ENCODE measurements at places on chromosomes 4 and X.

DNA sequence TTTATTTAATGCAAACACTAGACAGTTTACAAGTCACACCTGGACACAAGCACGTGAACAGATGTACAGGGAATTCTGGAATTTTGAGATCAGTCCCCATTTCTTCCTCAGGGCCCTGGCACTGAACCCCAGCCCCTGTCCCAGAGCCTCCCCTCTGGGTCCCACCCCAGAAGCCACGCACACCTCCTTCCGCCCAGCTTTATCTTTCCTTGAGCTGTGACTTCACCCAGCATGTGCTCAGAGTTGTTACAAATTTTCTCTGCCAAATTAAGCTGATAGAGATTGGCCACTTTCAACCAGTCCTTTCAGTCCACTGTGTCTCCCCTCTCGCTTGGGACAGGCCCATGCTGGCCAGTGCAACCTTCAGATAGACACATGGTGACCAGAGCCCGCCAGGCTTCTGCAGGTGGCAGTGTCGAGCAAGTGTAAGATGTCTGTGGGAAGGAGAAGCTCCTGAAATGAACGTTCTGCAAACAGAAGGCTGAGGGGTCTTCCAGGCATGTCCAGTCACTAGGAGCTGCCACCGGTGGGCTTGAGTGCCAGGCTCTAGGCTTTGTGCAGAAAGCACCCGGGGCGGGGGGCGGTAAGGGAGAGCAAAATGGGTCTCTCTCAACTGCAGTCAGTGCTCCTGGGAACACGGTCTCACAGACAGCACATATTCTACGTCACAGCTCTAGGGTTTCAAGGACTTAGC, 73.3 kb downstream of the MTMR1 start:
- DNase-seq: no peak

GRCh38 chr4:22048323-22048722, 99.8 kb upstream of the KCNIP4 start:
- no peak for DNase-seq

- DNase-seq: no peak
Observed at GRCh38 chr4:157772907-157773306, 399.9 kb downstream of the GASK1B start.

DNA sequence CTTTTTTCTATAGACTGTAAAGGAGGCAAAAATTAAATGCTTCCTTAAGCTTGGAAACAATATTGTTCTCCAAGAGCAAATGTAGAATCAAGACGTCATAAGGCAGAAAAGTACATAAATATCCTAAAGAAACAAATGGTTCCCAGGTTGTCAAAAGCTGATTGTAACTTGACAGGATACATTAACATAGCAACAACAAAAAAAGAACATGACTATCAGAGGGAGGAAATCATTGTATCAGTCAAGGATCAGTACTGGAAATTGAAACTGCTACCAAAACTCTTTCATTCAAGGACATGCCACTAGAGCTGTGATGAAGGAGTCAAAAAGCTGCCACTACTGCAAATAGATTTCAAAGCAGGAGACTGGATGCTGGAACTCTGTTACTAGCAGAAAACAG, 168.3 kb downstream of the BTC start:
- no peak for DNase-seq

DNA sequence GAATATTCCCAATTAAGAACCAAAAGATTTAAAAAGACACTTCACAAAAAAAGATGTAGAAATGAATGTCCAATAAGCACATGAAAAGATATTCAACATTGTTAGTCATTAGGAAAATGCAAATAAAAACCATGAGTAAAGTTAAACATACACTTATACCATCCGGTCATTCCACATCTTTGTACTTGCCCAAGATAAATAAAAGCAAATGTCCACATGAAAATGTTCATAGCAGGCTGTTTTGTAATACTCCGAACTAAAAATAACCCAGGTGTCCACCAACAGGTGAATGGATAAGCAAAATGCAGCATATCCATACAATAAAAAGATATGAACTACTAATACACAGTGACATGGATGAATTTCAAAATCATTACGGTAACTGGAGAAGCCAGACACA, 28.6 kb upstream of the ZCCHC4 start:
- DNase-seq: no peak

DNA sequence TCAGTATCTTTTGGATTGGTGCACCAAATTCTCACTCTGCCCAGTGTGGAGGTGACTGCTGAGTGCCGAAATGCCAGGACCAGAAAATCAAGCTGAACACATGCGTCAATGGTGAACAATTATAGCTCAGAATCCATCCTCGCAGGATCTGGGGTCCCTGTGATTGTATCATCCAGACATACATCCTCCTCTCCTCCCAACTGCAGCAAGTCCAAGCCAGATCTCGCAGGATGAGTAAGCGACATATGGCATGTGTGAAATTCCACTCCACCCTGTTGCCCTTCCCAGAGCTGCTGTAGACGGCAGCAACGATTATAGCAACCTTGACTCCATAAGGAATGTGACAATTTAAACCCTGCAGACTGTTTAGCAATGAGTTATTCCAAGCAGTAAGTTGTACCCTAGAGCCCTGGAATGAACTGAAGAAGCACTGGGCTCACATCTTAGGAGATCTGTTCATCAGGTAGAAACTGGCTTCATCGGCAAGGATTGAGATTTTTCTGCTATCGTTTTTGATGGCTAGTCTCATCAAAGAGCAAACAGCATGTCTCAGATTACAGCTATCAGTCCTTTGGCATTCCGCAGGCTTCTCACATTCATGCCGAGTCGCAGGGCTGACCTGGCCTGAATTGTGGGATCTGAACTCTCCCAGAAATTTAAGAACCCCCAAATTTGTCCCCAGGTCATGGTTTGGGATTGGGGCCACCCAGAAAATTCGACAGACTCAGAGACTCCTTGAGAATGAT, 35.5 kb upstream of the SORBS2 start:
- DNase-seq: no peak

GRCh38 chrX:91435395-91435794, 756 bp downstream of the PABPC5 start:
- no peak for DNase-seq

DNA sequence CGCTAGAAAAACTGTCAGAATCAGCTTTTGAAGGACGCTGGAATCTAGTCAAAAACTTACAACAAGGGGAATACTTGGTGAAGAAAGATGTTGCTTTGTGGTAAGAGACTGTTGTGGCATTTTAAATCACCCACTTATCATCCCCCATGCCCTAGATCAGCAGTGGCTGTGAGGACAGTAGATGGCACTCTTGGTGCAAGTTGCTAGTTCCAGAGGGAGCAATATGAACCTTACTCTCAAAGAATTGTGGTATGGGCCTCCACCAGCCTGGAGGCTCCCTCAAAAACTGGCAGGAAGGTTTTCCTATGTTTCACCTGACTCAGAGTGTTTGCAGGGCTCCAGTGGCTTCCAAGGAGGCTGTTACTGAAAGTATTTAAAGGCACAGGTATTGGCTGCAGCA, 37.7 kb upstream of the SLC16A2 start:
- no peak for DNase-seq

DNA sequence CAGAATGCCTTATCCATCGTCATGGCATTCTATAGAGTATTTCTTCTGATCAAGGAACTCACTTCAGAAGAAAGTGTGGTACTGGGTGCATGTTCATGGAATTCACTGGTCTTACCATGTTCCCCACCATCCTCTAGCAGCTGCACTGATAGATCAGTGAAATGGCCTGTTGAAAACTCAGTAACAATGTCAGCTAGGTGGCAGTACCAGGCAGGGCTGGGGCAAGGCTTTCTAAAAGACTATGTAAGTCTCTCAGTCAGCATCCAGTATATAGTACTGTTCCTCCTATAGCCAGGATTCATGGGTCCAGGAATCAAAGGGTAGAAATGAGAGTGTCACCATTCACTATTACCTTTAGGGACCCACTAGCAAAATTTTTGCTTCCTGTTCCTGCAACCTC, 15.8 kb upstream of the LDB2 start:
- no peak for DNase-seq

GRCh38 chr4:159016593-159017024, 86.3 kb upstream of the RAPGEF2 start:
- DNase-seq: no peak

DNA sequence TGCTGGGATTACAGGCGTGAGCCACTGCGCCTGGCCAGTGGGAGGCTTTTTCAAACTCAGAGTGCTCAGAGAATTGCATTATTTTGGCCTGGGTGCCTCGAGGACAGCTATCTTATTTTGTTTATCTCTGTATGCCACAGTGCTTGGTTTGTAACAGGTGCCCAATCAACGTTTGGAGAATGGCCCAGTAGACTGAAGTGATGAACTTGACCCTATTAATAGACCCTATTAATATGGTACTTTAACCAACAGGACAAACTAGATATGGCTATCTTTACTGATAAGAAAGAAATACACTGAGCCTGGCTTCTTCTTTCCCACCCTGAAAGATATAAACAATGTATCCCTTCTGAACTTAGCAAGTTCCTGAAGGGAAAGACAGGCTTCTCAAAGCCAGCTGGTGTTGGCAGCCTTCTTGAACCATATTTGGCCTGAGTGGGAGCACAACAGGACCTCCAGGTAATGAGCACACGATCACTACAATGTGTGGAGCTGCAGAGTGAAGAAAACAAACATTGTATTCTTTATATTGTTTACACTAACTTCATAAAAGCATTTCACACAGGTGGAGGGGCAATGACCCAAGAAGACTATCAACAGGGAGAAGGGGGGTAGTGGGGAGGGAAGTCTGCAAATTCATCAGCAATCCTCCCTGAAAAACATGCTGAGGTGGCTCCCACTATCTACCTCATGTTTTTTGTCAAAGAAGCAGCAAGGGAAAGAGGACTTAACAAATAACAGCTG, 41.7 kb downstream of the PRPS1 start:
- DNase-seq: no peak

- no peak for DNase-seq
Observed at GRCh38 chr4:26311633-26312032, 9.2 kb upstream of the RBPJ start.

DNA sequence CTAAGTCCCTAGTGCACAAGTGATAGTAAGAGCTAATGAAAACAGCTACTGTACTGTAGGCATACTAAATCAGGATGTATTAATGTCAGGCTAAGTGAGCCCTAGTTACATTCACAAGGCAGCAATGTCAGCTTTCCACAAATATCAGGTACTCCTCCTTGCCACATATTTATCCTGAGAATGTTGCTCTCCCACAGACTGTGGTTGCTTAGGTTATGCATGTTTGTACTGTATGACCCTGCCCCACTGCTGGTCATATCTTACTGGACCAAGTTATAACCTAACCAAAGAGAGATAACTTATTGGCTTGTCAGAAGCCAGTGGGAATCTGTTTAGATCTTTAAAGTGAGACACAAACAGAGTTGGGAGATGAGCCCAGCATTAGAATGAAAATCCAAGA, 241.0 kb downstream of the SLC39A8 start:
- DNase-seq: no peak

DNA sequence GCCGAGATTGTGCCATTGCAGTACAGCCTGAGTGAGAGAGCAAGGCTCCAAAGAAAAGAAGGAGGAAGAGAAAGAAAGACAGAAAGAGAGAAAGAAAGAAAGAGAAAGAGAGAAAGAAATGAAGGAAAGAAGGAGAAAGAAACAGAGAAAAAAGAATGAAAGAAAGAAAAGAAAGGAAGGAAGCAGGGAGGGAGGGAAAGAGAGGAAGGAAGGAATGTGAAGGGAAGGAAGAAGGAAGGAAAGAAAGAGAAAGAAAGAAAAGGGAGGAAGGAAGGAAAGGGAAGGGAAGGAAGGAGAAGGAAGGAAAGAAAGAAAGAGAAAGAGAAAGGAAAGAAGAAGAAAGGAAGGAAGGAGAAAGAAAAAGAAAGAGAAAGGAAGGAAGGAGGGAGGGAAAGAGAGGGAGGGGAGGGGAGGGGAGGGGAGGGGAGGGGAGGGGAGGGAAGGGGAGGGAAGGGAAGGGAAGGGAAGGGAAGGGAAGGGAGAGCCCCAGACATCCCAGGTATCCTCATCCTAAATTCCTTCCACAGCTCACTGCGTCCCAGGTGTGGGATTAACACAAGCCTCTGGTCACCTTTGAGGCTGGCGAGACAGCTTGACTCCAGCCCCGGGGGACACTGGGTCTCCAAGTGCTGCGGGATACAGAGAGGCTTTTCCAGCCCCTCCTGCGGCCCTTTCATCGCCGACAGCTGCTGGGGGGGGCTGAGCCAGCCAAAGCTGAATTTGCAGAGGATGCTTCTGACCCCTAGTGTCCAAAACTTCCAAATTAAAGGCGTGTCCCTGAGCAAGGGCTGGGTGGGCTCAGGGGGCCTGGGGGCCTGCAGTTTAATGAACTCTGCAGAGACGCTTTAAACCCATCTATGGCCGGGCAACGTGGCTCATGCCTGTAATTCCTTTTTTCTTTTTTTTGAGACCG, 24.2 kb upstream of the CSF2RA start:
- DNase-seq: no peak

- DNase-seq: no peak
Observed at GRCh38 chr4:121535351-121535750, 154.5 kb upstream of the QRFPR start.

- no peak for DNase-seq
Observed at GRCh38 chr4:118335324-118335723, 17.5 kb downstream of the PRSS12 start.

GRCh38 chr4:151321586-151321985, 3.8 kb downstream of the SH3D19 start:
- no peak for DNase-seq

DNA sequence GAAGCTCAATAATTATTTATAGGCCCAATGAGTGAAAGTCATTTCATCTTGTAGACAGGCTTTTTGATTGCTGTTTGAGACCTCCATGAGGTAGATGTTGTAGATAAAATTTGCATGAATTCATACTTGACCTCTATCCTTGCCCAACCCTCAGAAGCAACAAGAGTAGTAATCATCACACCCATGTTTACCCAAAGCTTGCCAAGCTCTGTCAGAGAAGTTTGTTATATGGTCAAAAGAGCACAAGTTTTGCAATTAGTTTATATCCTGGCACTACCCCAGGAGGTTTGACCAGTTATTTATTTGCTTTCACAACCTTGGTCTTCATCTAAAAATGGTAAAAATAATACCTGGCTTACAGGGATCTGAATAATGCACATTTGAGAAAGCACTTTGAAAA, 20.7 kb downstream of the ADH7 start:
- no peak for DNase-seq

GRCh38 chr4:142600952-142601351, 245.1 kb downstream of the INPP4B start:
- no peak for DNase-seq

- no peak for DNase-seq
Observed at GRCh38 chrX:149272690-149273463, 232.2 kb downstream of the IDS start.

- DNase-seq: no peak
Observed at GRCh38 chr4:128703948-128704347, 105.6 kb upstream of the JADE1 start.

DNA sequence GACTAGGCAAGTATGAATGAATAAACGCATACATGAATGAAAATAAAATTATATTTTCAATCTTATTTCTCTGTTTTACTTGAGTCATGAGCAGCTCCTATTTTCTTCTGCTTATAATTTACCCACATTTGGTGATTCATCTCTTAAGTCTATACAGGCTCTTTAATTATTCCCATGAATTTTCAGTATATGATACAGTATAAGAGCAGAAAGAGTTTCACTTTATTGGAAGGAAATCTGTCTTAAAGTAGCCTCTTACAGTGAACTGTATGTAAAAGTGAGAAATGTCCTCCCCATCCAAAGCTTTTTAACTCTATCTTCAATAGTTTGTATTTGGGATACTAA, 50.8 kb downstream of the TMEM165 start:
- DNase-seq: no peak

- DNase-seq: no peak
Observed at GRCh38 chr4:174873931-174874330, 44.2 kb upstream of the ADAM29 start.
